ENCODE measurements at places on chromosomes 3 and 15.

DNA sequence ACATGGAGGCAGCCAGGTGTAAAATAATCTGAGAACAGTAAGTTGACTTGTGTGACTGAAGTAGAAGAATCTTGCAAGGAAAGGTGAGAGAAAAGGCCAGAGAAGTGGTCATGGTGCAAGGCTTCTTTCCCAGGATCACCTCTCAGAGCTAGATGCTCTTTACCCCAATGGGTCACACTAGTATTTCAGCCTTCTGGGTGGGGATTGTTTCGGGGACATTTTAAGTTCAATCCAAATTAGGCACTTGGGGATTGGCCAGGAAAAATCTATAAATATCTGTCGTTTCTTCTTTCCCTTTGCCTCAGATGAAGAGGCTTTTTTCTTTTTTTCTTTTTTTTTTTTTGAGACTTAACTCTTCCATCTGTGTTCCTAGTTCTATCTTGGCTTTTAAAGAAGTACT lies 188.0 kb downstream of the KLHL25 start:
- no peak for DNase-seq

DNA sequence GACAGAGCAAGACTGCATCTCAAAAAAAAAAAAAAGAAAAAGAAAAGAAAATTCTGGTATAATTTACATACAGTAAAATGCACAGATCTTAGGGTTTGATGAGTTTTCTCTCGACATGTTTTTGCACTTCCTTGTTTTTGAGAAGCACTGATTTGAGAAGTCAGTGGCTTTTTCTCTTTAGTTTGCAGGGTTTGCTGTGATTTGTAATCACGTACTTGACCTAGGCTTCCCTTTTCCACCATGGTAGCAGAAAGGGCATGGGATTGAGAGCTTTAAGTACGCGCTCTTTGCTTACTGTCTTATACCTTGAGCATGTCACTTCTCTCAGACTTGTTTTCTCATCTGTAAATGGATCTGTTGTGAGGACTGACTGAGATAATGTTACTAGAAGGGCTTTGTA lies 4.1 kb downstream of the VHL start:
- DNase-seq, result no peak

GRCh38 chr3:51751287-51751686 lies 27.8 kb downstream of the IQCF6 start:
- no peak for DNase-seq

- peak; percentile 26 for DNase-seq
Observed at GRCh38 chr3:42653560-42654330, at the start of gene ZBTB47. ZBTB47 (plus strand) TSS chr3:42653697; CDS start chr3:42658356, 4,659 bp downstream.

- DNase-seq, result no peak
Observed at GRCh38 chr3:32284443-32285212, 46.1 kb downstream of the CMTM8 start.

DNA sequence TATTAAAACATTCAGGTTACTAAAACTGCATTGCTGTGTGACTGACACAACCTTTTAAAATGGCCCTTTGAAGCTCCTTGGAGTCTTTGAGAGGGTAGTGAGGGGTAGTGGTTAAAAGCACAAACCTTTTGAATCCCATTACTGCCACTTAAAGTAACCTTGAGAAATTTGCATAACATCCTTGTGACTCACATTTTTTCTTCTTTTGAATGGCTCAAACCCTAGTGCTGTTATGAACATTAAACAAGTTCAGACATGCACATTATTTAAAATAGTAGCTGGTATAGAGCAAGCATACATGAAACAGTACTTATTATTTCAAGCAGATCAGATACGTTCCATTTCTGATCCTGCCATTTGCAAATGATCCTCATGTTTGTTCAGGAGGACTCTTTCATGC lies 3.7 kb upstream of the CLDN1 start:
- no peak for DNase-seq

DNA sequence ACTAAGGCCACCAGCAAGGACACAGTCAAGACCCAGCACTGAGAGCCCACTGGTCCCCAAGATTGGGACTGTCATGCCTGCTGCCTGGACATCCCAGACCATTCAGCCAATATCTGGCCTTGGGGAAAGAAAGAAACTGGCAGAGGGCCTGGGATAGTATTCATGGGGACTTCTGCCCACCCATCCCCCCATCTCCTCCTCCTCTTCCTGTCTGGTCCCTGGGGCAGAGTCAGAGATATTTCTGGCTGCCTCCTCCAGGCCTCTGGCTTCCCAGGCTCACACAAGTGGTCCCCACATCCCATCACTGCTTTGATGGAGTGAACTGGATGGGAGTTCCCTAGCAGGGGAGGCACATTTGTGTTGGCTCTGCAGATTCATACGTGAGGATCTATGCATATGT lies 4.2 kb upstream of the RASL12 start:
- DNase-seq, result peak; percentile 81

GRCh38 chr3:72134989-72135451 lies 350.1 kb upstream of the PROK2 start:
- DNase-seq, result no peak

DNA sequence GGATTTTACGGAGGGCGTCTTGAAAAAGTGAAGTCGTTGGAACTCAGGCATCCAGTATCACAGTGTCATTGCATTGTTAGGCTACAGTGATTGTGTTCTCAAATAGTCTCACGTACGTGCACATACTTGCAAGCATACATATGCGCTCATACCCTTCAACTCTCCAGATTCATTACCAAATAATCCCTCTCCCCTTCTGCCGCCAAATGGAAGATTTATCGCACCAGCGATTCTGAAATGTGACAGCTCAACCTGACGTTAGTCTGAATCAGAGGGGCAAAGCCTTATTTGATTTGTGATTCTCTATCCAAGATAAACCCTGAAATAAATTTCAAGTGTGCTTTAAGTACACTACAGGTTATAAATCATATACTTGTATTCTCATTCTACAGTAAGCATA lies 119.4 kb downstream of the GADL1 start:
- DNase-seq, result peak; percentile 23

GRCh38 chr15:52069559-52069958 lies 43.0 kb downstream of the BCL2L10 start:
- no peak for DNase-seq

DNA sequence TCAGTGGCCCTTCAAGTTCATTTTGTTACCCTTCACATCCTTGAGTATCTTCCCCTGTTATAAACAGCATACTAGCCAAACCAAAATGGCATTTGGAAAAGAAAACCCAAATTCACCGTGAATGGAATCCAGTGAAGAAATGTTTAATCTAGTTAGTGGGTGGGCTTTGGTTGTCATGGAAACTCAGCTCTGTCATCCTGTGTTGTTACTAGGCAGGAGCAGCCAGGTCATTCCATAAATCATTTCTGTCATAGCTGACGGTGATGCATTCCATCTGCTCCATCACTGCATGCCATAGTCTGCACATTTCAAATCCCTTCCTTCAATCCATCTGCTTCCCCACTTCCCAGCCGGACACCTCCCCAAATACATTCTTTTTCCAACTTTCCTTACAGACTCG lies 140.4 kb upstream of the CGNL1 start:
- peak; percentile 90 for DNase-seq

DNA sequence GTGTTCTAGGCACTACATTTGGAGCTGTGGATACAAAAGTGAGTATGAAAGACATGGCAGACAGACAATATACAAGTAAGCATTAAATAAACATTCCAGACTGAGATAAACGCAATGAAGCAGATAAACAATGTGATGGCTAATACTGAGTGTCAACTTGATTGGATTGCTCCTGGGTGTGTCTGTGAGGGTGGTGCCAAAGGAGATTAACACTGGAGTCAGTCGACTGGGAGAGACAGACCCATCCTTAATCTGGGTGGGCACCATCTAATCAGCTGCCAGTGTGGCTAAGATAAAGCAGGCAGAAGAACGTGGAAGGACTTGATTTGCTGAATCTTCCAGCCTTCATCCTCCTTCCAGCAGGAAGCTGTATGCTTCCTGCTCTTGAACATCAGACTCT lies 77.2 kb downstream of the CADPS start:
- no peak for DNase-seq

- DNase-seq, result no peak
Observed at GRCh38 chr3:185153171-185153771, 411 bp upstream of the C3orf70 start.

DNA sequence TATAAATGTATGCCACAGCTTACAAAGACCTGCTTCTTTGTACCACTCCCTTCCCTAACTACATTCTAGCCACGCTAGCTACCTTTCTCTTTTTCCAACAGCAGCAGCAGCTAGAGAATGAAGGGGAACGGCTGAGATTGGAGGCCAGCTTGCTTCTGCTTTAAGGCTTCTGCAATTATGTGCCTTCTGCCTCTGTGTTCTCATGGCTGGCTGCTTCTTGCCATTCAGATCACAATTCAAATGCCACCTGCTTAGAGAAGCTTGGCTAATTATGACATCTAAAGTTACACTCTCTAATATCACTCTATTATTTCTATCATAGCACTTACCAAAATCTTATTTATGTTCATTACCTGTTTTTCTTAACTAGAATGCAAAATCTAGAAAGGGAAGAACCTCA lies 95.2 kb downstream of the RYK start:
- DNase-seq, result no peak

DNA sequence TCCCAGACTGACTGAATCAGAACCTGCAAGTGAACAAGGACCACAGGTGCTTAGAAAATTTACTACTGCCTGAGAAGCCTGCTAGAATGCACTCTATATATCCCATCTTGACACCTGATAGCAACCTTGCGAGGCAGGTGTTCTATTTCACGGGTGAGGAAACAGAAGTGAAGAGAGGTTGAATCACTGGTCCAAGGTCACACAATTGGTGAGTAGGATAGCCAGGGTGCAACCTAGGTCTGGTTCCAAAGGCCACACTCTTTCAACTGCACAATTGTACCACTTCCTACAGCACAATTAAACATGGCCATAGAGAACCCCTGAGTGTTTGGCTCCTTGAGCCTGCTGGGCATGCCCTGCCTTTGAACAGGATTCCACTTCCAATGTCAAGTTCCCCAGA lies 87.0 kb downstream of the RAB11A start:
- DNase-seq, result no peak

- DNase-seq, result no peak
Observed at GRCh38 chr15:52193791-52194190, 2.6 kb upstream of the GNB5 start.

DNA sequence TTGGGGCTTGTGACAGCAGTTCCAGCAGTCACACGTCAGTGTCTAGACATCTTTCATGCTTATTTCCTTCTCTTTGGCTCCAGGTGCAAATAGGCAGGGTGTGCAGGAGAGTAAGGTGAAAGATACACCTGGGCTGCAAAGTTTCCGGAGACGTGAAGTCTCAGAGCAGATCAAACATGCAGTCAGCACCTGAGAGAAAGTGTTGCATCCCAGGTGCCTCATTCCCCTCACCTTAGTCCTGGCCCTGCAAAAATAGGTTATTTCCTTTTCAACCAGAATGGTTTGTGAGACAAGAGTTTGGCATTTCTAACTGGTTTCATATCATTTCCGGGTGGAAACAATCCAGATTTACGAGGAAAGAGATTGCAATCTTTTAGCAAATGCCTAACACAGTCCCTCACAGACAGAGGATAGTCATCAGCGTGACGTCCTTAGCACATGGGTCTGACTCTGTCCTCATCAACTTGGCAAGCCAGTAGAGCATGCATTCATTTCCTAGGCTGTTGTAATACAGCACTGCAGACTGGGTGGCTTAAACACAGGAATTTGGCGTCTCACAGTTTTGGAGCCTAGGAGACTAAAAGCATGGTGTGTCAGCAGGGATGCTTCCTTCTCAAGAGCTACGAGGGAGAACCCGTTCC lies 58.2 kb upstream of the ARRDC4 start:
- no peak for DNase-seq

- no peak for DNase-seq
Observed at GRCh38 chr3:156691920-156692319, 17.5 kb downstream of the TIPARP start.

- DNase-seq, result no peak
Observed at GRCh38 chr3:38549957-38550840, 54.1 kb downstream of the EXOG start.

- peak; percentile 7 for DNase-seq
Observed at GRCh38 chr3:182303169-182303568, 490.1 kb upstream of the ATP11B start.

- DNase-seq, result no peak
Observed at GRCh38 chr3:86244905-86245304, 746.0 kb downstream of the VGLL3 start.

DNA sequence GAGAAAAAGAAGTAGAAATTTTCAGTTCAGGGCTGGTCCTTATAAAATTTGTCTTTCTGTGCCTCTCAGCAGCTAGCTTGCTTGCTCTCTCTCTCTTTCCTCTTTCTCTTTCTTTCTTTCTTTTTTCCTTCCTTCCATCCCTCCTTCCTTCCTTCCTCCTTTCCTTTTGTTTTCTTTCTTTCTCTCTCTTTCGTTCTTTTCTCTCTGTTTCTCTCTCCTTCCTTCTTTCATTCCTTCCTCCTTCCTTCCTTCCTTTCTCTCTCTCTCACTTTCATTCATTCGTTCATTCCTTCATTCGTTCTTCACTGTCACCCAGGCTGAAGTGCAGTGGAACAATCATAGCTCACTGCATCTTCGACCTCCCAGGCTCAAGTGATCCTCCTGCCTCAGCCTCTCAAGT lies 69.3 kb upstream of the CPOX start:
- DNase-seq, result no peak

- no peak for DNase-seq
Observed at GRCh38 chr3:10717756-10718155, 98.3 kb upstream of the SLC6A11 start.

DNA sequence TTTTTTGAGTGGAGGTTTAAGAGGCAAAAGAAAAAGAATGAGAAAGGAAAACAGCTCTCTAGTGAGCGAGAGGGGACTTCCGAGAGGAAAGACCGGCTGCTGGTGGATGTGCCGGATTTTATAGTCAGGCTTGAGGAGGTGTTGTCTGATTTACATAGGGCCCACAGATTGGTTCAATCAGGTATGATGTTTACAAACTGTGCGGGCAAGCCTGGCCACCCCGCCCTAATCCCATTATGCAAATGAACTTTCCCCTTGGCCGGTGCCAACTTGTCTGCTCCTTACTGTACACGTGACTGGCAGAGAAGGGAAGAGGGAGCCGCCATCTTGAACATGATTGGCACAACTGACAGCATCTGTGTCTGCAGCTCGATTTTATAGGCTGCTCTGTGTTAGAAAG lies 44.7 kb downstream of the FAM43A start:
- DNase-seq, result peak; percentile 45

DNA sequence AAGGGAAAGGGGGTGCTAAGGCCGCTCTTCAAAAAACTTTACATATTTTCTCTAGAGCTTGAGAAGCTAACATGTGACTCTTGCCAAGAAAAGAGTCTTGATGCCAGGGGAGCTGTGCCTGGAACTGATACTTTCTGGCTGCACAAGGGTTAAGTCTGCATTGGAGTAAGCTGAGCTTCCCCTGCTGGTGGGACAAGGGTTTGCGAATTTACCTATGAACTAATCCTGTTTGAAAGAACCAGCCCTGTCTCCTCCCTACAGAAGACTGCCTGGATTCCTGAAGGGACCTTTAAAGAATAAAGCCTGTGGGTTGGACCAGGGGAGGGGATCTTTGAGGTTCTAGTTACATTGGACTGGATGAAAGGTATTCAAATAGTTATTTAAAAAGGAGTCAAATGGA lies 58.3 kb upstream of the EPHA3 start:
- no peak for DNase-seq

DNA sequence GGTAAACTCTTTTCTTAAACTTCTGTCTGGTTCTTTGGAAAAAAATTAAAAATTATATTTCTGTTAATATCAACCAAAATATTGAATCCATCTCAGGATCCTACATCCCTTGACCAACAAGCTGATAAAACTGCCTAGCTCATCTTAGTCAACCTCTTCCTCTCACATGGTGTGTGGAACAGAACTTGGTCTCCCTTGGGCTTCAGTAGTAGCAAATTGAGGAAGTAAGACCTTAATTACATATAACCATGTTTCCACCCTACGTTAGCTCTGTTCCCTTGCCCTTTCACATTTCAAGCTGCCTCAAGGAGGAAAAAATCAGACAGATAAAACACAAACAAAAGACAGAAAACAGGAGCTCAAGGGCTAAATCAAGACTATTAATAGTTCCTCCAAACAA lies 116.4 kb downstream of the GREM1 start:
- DNase-seq, result no peak
